ENCODE measurements at places on chromosomes 6 and 20. TPM values are rescaled to one million over a fixed set of nuclear protein-coding genes. Genes with fewer than 3 reads are reported as not detected.
A peak's percentile ranks its signal among the peaks of the same experiment; 100 is the strongest.

GRCh38 chr6:157323255-157323965 lies at the start of gene TMEM242:
TMEM242 (minus strand) TSS chr6:157323519; CDS start chr6:157323499, 20 bp downstream.
- peak; percentile 94 for DNase-seq

GRCh38 chr20:25576783-25577530 lies 8.4 kb downstream of the NINL start:
- DNase-seq = no peak

GRCh38 chr6:161437851-161438250 lies 164.0 kb upstream of the AGPAT4 start:
- no peak for DNase-seq

GRCh38 chr20:5090191-5090590 lies 29.6 kb downstream of the PCNA start:
- no peak for DNase-seq

GRCh38 chr20:3711484-3711941 lies 887 bp downstream of the SIGLEC1 start:
- no peak for DNase-seq

DNA sequence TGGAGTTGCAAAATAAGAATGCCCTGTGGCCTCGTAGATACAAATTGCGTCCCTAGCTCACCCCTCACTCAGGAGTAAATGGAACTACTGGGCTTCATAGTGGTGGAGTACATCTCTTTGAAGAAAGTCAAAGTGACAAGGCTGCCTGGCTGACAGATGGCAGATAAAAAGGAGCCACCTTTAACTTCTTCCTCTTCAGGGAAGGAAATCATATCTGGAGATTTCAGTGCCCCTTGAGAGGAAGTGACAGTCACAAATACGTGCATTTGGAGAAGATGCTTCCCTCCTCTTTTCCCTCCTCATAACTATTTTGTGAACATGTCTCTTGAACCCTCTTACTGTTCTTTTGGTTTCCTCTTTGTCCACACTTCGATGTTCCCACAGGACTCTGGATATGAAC lies 43.2 kb downstream of the PPP1R3G start:
- no peak for DNase-seq

DNA sequence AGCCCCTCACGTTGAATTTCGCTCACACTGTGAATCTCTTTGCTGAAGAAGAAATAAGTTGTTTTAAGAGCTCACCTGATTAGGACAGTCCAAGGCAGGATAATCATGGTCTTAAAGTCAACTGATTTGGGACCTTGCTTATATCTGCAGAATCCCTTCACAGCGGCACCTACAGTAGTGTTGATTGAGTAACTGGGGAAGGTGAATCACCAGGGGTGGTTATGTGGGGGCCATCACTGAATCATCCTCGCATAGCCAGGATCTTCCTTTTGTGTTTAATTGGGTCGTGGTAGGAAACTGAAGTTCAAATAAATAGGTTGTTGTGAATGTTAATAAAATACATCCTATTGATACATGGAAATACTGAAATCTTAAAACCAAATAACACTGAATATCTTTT lies 20.2 kb upstream of the MICA start:
- no peak for DNase-seq

GRCh38 chr20:37240337-37241067 lies 21.1 kb downstream of the GHRH start:
- no peak for DNase-seq

- DNase-seq = no peak
Observed at GRCh38 chr6:115131709-115132490, 789.1 kb upstream of the HS3ST5 start.

The FBXO9 gene
- total RNA-seq = 78.3 TPM

The SMOC2 gene
- 26.1 TPM for total RNA-seq

The VSTM2L gene
- 7.1 TPM for total RNA-seq

The MUC22 gene
- total RNA-seq = not detected

The RIMS1 gene
- total RNA-seq = 5.2 TPM

The FGD2 gene
- total RNA-seq = 32.0 TPM

The CD24 gene
- 253 TPM for total RNA-seq

The PLCB4 gene
- 22.9 TPM for total RNA-seq

The SF3B5 gene
- 110 TPM for total RNA-seq

The AP5S1 gene
- total RNA-seq = 13.6 TPM
